ENCODE measurements at places on chromosomes 5 and 9.

DNA sequence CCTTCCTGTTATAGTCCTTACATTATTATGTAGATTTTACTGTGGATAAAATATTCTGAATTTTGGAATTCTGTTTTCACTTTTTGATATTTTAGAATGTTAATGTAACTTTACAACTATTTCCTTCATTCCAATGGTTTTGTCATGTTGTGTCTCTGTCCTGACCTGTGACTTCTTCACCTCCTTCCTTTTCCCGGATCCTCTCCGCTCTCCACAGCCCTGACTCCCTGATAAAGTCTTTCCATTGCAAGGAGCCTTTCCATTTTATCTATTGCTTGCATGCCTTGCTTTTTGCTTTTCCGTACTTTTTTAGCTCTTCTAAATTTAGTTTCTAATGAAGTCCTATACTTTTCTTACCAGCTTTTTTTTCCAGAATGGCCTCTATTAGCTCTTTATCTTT is 117.6 kb upstream of the ARRDC3 start:
- H3K36me3 ChIP-seq, result no peaks in the 10 kb centered on the region
- H3K4me1 ChIP-seq, result no peaks in the 10 kb centered on the region
- H3K4me3 ChIP-seq, result no peak overlapping the region
- H3K27me3 ChIP-seq, result no peaks in the 10 kb centered on the region
- H3K27ac ChIP-seq, result no peak overlapping the region
- no peak for DNase-seq

GRCh38 chr5:15249152-15249551 is 250.8 kb upstream of the FBXL7 start:
- H3K4me1 ChIP-seq, result no peaks in the 10 kb centered on the region
- H3K4me3 ChIP-seq, result no peak overlapping the region
- H3K36me3 ChIP-seq, result no peaks in the 10 kb centered on the region
- H3K27ac ChIP-seq, result no peak overlapping the region

GRCh38 chr5:61055434-61056006 is 106.7 kb downstream of the SMIM15 start:
- no peak overlapping the region for H3K27ac ChIP-seq
- no peaks in the 10 kb centered on the region for H3K27me3 ChIP-seq
- no peaks in the 10 kb centered on the region for H3K36me3 ChIP-seq

DNA sequence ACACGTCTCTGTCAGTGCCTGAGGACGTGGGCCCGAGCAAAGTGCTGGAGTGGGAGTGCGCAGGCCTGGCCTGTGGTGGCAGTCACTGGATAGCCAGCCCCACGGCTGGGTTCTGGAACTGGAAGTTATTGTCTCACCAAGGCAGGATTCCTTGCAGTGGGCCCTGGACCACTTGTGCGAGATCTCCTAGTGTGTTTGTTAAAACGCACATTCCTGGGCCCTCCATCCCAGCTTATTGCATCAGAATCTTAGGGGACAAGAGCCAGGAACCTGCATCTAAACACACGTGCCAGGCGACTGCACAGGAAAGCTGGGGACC is 26.9 kb downstream of the PTPA start:
- peaks cover 20% of the 10 kb centered on the region for H3K4me1 ChIP-seq
- no peak overlapping the region for H3K4me3 ChIP-seq
- no peak for DNase-seq
- H3K27me3 ChIP-seq, result no peaks in the 10 kb centered on the region

- H3K27ac ChIP-seq, result peak overlapping the region; percentile 31
- H3K27me3 ChIP-seq, result no peaks in the 10 kb centered on the region
- H3K4me3 ChIP-seq, result no peak overlapping the region
- peaks cover 23% of the 10 kb centered on the region for H3K36me3 ChIP-seq
- peaks cover 74% of the 10 kb centered on the region for H3K4me1 ChIP-seq
These were observed 38.0 kb downstream of the RAPGEF1 start for GRCh38 chr9:131701789-131702337.

GRCh38 chr5:4941957-4942830 is 197.9 kb upstream of the ADAMTS16 start:
- H3K4me1 ChIP-seq, result no peaks in the 10 kb centered on the region
- DNase-seq, result no peak
- H3K27ac ChIP-seq, result no peak overlapping the region

GRCh38 chr5:138011991-138012390 is 20.9 kb downstream of the FAM13B start:
- H3K4me1 ChIP-seq, result no peaks in the 10 kb centered on the region
- DNase-seq, result no peak
- H3K27ac ChIP-seq, result no peak overlapping the region

DNA sequence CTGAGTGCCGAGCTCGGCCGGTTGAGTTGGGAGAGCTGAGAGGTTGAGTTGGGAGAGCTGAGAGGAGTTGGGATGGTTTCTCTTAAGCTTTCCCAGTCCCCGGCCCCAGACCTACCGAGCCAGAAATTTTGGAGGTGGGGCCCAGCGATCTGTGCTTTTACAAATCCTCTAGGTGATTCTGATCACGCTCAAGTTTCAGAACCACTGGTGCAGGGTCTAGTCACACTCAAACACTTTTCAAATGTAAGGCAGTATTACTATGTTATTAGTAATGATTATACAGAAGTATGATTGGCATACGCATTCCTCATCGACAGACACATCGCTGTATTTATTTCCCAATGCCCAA is 256 bp upstream of the CLINT1 start:
- H3K4me1 ChIP-seq, result peaks cover 56% of the 10 kb centered on the region
- DNase-seq, result no peak
- peak overlapping the region; percentile 93 for H3K27ac ChIP-seq
- H3K36me3 ChIP-seq, result peaks cover 16% of the 10 kb centered on the region

DNA sequence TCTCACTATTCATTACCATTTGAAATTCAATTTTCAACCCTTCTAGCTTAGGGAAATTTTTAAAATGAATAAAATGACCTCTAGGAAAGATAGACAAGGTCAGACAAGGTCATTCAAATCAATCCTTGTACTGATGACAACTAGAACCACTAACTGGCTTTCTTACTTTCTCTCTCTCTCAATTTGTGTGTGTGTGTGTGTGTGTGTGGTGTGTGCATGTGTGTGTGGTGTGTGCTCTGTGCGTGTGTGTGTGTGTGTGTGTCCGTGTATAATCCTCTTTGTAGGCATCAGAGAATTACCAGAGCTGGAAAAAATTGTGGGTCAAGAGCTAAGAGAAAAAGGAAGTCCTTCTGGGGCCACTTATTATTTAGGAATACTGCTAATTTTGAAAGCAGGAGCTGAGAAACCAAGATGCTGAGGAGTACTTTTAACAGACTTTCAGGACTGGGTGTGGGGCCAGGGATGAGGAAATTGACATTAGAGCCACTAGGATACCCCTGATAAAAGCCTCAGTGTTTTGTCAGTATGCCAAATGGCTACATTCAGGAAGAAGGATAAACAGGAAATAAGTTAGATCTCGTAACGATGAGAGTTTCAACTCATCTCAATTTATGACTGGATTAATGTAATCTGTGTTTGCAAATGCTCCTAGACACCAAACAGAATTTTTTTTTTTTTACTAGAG is 723.3 kb downstream of the CETN3 start:
- no peak for DNase-seq
- no peaks in the 10 kb centered on the region for H3K36me3 ChIP-seq
- no peaks in the 10 kb centered on the region for H3K4me1 ChIP-seq
- H3K27ac ChIP-seq, result no peak overlapping the region
- no peaks in the 10 kb centered on the region for H3K27me3 ChIP-seq

- DNase-seq, result peak; percentile 4
- H3K27ac ChIP-seq, result no peak overlapping the region
- no peaks in the 10 kb centered on the region for H3K27me3 ChIP-seq
- H3K36me3 ChIP-seq, result no peaks in the 10 kb centered on the region
- H3K4me1 ChIP-seq, result no peaks in the 10 kb centered on the region
These were observed 284.3 kb downstream of the CCDC171 start for GRCh38 chr9:15837079-15837679.

GRCh38 chr9:121598965-121599871 is 52.2 kb upstream of the DAB2IP start:
- DNase-seq, result no peak
- H3K4me1 ChIP-seq, result peaks cover 6% of the 10 kb centered on the region
- H3K27ac ChIP-seq, result no peak overlapping the region

DNA sequence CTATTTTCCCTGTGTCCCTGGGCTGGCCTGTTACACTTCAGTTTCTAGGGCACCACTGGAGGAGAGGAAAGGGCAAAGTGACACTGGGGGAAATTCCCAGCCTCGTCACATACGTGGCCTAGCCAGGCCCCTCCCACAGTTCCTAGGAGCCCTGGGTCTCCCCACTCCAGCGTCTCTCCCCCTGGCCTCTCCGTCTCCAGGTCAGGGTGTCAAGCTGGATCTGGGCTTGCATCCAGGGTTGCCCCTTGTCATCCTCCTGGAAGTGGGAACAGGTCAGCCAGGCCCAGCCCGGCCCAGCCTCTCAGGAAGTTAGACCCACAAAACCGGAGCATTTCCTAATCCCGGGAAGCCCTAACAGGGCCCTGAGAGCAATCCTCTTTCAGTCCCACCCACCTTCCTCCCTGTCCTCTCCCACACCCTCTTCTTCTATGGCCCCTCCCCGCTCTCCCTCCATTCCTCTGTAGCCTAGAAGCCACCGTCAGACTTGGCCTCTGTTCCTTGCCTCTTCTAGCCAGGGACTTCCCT is 4.7 kb upstream of the TNIP1 start:
- peaks cover 37% of the 10 kb centered on the region for H3K4me1 ChIP-seq
- peak overlapping the region; percentile 64 for H3K4me3 ChIP-seq
- peak overlapping the region; percentile 75 for H3K27ac ChIP-seq
- DNase-seq, result peak; percentile 29

- no peak overlapping the region for H3K27ac ChIP-seq
- H3K4me3 ChIP-seq, result no peak overlapping the region
- H3K36me3 ChIP-seq, result peaks cover 3% of the 10 kb centered on the region
- H3K4me1 ChIP-seq, result no peaks in the 10 kb centered on the region
- no peak for DNase-seq
These were observed 32.7 kb downstream of the HRH2 start for GRCh38 chr5:175690586-175690985.

DNA sequence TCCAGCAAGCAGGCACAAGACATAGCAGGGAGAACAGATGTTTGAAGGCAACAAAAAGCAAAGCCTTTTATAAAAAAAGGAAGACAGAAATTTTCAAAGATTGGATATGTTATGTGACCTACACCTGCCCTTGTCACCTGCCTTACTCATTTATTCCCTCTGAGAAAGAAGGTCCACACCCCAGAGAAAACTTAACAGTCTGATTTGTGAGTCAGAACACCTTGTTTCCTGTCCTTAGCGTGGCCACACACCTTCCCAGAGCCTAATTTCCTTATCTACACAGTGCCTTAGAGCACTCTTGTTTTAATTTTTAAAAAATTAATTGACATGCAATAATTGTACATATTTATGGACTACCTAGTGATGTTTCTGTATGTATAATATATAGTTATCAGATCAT is 419.0 kb upstream of the DAB2 start:
- peaks cover 22% of the 10 kb centered on the region for H3K27me3 ChIP-seq
- H3K4me3 ChIP-seq, result no peak overlapping the region
- H3K27ac ChIP-seq, result no peak overlapping the region

GRCh38 chr9:69081261-69081660 is 45.7 kb downstream of the FXN start:
- no peaks in the 10 kb centered on the region for H3K27me3 ChIP-seq
- H3K4me3 ChIP-seq, result no peak overlapping the region
- no peak for DNase-seq
